ENCODE measurements at places on chromosomes 2 and 18.

DNA sequence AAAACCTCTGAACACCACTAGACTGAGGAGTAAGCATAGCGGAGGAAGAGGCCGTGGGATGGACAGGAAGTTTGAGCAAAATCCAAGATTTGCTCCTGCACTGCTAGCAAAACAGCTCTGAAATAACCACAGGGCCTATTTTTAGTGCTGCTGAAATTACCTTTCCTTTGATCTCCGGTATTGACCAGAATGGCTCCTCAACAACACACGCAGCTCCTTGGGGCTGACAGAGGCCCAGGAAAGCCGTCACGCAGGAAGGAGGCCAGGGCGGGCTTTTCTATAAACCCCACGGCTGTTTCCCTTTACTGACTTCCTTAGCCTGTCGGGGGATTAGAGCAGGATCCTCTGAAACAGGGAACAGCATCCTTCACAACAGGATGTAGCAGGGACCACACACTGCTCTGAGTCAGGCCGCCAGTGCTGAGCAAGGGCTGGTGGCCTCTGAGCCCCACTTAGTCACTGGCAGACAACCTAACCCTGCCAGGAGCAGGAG is 80.8 kb upstream of the LCLAT1 start:
- no peak for DNase-seq

- DNase-seq: no peak
Measured at GRCh38 chr18:61379827-61380226, 46.6 kb downstream of the CDH20 start.

DNA sequence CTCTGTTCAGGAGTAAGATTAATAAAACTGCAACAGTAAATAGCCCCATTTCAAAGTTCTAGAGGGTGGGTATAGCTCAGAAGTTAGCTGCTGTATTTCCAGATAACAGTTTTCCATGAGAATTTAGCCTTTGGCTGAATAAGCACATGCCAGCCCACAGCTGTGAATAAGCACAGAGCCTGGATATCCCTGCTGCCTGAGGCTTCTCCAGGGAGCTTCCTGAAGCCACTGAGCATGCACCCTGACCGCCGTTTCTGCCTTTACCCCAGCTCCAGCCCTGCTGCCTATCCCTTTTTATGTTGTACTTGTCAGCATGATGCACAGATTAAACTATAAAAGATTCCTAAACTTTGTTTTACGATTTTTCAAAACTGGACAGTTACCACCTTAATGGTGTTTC is 85.3 kb downstream of the FEZ2 start:
- DNase-seq: no peak

- no peak for DNase-seq
Measured at GRCh38 chr18:62398291-62398690, 73.2 kb downstream of the TNFRSF11A start.

DNA sequence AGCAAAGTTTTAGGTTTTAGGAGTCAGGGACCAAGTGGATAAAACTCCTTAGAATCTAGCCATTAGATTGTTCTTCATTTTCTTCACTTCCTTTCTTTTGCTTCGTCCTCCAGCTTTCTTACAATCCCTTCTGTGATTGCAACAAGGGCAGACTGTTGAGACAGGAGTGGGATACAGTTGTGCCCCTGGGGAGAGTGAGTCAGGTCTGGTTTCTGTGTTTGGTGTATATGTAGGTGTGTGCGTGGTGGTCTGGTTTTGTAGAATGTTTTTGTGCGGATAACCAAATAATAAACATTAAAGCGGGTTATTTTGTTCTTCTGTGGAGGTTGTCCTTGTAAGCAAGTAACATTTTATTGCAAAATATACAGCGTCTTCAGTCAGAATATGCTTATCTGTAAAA is 7.3 kb downstream of the INSIG2 start:
- no peak for DNase-seq

DNA sequence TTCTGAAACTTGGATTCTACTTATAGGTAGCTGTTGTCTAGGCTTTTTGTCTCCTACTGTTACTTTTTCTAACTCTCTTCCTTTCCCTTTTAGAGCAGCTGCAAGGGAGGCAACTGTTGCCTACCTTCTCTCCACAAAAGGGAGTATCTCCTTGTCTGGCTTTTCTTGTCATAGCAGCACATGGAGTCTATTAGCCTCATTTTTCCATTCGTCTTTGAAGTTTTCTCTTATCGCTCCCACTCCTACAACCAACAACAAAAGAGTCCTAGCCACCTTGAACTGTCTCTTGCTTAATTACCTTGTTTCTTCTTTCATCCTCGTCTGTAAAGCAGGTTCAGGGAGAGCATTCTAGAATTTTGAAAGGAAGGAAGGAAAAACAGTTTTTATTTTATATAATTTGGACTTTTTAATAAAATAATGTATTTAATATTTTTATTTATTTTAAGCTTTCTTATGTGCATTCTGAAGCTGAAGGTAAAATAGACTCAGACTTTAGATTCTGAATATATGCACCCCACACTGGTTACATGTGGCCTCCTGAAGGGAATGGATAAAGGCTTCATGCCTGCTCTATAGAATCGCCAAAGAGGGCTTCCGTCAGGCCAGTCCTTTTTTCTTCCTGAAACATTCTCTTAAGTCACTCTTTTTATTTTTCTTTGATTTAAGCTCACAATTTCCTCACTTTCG is 154.4 kb downstream of the CSRNP3 start:
- no peak for DNase-seq

DNA sequence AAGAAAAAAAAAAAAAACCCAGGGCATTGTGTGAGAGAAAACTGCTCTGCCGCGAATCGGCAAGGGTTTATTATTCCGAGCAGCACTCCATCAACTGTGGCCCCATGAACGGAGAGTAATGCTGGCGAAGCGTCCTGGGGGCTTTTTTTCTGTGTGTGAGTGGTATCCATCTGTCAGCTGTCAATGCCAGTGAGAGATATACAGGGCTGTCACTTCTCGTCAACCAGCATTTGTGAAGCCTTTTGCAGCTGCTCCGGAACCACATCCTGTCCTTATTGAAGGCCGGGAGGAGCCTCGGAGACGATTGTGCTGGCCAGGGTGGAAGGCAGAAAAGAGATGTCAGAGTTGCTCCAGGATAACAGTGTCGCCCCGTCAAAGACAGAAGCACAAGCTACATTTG is 356.9 kb upstream of the SMIM21 start:
- no peak for DNase-seq

GRCh38 chr2:99880148-99880963 is 262.0 kb downstream of the AFF3 start:
- DNase-seq: no peak

- DNase-seq: no peak
Measured at GRCh38 chr2:206068207-206068606, 17.8 kb downstream of the INO80D start.

GRCh38 chr2:47300609-47301276 is 102.2 kb upstream of the MSH2 start:
- DNase-seq: no peak

GRCh38 chr2:201886504-201886903 is 80.2 kb downstream of the CDK15 start:
- DNase-seq: no peak

DNA sequence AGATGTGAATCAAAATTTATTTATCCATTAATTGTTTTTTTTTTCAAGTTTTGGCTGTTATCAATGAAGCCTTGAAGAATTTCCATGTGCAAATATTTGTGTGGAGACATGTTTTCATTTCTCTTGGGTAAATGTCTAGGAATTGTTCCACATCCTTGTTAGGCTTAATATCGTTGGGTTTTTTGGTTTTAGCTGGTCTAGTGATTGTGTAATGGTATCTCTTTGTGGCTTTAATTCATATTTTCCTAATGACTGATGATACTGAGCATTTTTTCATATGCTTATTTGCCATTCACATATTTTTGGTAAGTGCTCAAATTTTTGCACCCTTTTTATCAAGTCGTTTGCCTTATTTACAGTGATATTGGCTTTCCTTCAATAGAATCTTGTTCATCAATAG is 250.3 kb upstream of the EPHA4 start:
- no peak for DNase-seq

DNA sequence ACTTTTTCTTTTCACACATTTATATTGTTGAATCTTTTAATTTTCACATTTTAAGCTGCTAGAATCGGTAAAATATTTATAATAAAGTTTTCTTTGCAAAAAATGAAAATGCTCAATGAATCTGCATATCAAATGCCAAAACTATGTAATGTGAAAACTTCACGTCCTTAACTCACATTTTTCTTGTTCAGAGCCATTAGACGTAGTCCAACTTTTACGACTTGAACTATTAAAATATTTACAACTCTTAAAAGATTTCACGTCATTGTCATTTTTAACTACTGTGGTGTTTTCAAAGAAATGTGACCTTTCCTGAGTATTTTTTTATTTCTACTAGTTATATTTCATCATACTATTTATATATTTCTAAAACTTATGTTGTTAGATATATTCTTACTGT is 54.9 kb downstream of the MRPS9 start:
- DNase-seq: no peak

GRCh38 chr18:59904011-59904601 is 4.3 kb downstream of the PMAIP1 start:
- DNase-seq: no peak

- no peak for DNase-seq
Measured at GRCh38 chr2:39642051-39642718, 23.5 kb upstream of the TMEM178A start.

- DNase-seq: no peak
Measured at GRCh38 chr18:22159014-22159413, 10.4 kb upstream of the GATA6 start.

DNA sequence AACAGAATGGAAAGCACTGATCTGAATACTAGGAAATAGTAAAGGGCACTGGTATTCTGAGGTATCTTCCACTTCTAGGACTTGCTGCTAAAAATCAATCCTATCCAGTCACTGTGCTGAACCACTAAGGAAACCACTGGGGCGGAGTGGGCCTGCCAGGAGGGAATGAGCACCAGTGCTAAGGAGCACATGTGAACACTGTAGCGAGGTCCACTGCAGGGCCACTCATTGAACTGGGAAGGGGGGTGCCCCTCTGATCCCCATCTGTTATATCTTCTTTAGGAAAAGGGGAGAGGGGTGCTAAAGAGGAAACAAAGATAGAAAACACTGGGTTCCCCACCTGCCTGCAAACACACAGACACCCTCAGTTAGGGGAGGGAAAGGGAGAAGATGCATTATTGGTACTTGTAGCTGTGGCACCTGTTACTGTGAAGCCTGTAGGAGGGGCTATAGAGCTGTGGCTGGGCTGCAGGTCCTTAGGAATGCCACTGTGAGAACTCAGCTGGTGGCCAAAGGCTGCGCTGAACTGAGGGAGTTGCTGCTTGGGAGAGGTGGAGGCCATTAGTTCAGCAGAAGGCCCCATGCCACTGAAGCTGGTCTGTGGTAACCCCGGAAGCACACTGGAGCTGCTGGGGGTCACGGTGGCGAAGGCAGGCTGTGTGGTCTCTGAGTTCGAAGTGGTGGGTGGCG is 81.8 kb downstream of the INO80D start:
- DNase-seq: no peak

DNA sequence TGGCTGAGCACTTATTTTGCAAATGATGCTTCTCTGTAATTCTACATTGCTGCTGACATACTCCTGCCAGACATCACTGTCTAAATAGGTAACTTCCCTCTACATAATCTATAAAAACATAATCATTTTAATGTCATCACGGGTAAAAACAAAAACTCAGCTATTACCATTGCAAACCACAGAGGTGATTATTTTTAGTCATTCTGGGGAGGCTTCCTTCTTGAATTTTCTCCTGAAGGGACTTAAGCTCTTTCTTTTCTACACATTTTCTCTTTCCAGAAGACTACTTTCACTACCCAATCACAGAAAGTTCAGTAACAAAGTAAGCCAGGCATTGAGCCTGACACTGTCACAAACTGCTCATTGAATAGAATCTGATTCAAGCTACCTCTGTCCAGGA is 40.4 kb upstream of the NFU1 start:
- no peak for DNase-seq

GRCh38 chr18:74382481-74383017 is 66.9 kb downstream of the C18orf63 start:
- no peak for DNase-seq

- DNase-seq: no peak
Measured at GRCh38 chr2:71327916-71328315, 3.7 kb upstream of the ZNF638 start.

DNA sequence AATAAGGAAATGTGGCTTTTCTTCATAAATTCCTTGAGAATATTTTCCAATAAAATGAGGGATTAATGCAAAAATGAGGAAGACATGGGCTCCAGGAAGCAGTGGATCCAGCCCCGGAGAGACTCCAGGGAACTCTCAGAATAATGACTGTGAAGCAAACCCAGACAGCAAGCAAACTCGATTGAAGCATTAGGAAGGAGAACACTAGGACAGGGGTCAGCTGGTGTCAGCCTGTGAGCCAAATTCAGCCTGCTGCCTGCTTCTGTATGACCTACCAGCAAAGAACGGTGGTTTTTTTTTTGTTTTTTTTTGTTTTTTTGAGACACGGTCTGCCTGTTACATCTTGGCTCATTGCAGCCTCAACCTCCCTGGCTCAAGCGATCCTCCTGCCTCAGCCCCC is 274.3 kb upstream of the FBXO11 start:
- no peak for DNase-seq

DNA sequence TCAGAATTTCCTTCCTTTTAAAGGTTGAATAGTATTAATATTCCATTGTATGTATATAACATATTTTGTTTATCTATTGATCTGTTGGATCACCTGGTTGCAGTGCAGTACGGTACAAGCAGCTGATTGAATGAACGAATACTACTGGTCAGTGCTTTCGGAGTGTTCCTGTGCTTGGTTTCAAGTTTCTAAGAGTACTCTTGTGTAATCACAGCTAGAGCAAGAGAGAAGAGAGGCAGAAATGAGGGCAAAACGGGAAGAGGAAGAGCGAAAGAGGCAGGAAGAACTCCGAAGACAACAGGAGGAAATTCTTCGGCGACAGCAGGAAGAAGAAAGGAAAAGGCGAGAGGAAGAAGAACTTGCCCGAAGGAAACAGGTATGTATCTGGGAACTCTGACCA is 40.3 kb upstream of the KCNJ13 start:
- DNase-seq: no peak

- DNase-seq: no peak
Measured at GRCh38 chr2:30710016-30710415, 97.2 kb downstream of the CAPN13 start.

GRCh38 chr2:60353406-60353800 is 200.1 kb downstream of the BCL11A start:
- no peak for DNase-seq

- DNase-seq: no peak
Measured at GRCh38 chr2:222884805-222885424, 24.1 kb downstream of the ACSL3 start.

GRCh38 chr2:3113769-3114168 is 263.8 kb downstream of the EIPR1 start:
- DNase-seq: no peak

Data from NCI-H1930 (cell line).